NCI-H1105 treated with DMSO at 0.1 percent for 48 hours (cell line): ENCODE measurements at places on chromosomes 4 and X.

- no peak for DNase-seq
Observed at GRCh38 chr4:140686796-140687195, 69.4 kb downstream of the TBC1D9 start.

DNA sequence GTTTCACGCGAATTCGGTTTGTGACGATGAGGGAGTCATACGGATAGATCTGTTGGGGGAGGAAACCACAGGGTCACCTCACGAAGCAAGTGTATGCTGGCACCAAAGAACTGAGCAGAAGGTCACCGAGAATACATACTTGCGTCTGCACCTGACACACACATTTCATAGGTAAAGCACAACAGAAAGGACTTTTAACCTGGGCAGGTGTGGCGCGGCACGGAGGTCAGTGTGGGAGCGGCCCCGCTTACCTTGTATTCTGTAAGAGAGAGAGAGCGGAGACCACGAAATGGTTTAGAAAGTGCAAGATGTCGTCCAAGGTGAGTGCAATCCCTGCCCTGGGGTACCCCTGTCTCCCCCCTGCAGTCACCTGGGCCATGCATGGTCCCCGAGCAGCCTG lies 43.6 kb upstream of the AFAP1 start:
- no peak for DNase-seq

DNA sequence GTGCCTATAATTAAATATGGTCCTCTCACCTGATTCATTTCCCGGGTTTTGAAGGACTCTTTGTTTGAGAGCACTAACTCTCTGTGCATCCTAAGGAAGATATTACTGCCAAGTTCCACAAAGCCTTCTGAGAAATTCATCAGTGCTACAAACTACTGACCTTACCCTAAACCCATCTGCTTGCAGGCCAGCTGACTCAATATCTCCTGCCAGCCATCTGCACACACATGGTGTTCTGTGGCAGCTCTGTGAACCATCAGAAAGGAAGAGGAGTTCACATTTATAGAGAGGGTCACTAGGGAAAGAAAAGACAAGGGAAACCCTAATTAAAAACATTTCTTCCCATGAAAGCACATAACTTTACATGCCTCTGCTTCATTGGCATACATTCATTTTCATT lies 156.7 kb downstream of the ATP10D start:
- peak; percentile 21 for DNase-seq

- DNase-seq: no peak
Observed at GRCh38 chr4:3530051-3530450, 2.2 kb downstream of the LRPAP1 start.

DNA sequence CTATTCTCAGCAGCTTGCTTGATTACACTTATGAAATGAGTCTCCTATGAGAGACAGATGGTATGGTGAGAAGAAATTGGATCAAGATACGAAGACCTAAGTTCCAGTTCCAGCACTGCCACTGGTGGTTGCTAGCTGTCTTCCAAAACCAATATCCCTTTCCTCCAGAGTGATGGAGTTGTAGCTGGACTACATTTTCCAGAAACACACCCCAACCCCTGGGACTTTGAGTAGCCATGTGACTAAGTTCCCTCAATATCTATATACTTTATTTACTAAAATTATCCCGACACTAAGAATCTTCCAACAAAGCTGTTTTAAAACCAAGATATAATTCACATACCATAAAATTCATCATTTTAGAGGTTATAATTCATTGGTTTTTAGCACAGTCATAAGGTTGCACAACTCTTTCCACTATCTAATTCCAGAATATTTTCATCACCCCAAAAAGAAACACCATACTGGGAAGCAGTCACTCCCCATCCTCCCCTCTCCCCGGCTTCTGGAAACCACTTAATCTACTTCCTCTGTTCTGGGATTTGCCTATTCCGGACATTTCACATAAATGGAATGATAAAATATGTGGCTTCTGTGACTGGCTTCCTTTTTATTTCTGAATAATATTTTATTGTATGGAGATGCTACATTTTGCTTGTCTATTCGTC lies 118.0 kb downstream of the MANBA start:
- no peak for DNase-seq

DNA sequence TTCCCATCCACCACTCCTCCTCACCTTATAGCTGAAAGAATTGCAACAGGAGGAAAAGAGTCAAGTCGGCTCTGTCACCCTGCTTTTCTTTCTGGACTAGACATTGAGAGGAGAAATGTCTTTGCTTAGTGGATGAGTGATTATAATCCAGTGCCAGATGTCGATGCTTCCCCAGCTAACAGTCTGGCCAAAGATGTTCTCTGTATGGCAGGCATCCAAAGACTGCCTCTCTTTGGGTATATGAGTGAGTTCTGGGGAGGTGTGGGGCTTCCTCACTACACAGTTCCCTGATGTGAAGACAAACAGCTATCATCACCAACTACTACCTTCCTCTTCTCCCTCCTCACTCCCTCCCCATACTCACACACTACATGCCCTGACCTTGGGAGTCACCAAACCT lies 90.9 kb downstream of the COMMD8 start:
- no peak for DNase-seq

DNA sequence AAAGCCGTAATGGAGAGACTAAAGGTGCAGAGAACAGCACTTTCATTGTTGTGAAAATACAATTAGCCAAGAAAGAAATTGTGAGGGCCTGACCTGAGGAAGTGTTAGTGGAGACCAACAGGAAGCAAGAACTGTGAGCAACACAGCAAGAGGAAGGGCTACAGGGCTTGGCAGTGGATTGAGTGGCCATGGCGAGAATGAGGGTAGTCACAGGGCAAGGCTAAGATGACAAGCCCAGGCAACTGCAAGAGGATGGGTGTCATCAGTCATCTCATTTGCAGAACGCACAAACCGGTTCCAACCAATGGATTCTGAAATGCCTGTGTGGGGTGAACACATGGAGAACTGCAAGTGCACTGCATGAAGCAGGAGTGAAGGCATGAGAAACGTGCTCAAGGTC lies 3.6 kb downstream of the SLC10A6 start:
- no peak for DNase-seq

DNA sequence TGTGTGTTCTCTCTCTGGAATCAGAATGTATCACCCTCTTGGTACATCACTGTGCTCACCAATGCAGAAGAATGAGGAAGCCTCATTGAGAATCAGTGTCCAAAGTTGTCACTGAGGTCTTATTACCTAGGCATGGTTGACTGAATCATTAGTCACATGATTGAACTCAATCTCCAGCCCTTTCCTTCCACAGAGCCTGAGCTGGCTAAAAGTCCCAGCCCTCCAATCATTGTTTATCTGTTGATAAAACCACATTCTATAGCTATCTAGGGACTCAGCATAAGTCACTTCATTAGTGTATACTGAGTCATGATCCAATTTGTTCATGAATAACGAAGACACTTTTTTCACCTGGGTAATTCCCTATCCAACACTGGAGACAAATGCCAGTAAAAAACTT lies 396.8 kb downstream of the TRAM1L1 start:
- DNase-seq: no peak

DNA sequence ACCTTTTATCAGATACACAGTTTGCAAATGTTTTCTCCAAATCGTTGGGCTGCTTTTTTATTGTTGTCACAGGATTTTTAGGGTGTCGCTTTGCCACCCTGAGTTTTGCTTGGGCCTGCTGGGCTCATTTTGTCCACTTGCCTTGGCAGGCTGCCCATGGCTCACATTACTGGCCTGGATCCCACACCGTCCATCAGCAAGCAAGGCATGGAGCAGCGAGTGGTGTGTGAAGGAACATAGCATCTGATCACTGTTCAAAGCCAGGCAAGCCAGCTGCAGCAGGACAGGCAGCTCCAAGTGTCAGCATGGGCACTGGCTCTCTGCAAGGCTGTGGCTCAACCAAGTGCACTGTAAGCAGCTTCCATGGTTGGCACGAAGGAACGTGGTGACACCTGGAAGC lies 261.4 kb upstream of the TECRL start:
- no peak for DNase-seq

GRCh38 chr4:109462297-109462696 lies 28.7 kb downstream of the SEC24B start:
- DNase-seq: no peak

DNA sequence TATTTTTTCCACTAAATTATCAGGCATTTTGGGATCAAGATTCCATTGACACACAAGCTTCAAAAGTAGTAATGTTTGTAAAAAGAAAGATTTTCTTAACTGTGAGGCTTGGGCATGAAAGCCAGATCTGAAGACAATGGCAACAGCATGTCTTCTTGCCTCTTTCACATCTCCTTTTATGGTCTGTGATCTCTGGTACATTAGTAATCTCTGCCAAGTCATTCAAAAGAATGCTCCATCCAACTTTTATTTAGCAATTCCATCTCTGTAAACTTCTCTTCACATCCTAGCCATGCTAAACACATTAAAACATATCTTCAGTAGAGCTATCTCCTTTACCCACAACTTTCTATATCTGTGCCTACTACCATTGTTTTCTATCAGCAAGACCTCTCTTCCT lies 465.4 kb downstream of the FAT4 start:
- DNase-seq: no peak

DNA sequence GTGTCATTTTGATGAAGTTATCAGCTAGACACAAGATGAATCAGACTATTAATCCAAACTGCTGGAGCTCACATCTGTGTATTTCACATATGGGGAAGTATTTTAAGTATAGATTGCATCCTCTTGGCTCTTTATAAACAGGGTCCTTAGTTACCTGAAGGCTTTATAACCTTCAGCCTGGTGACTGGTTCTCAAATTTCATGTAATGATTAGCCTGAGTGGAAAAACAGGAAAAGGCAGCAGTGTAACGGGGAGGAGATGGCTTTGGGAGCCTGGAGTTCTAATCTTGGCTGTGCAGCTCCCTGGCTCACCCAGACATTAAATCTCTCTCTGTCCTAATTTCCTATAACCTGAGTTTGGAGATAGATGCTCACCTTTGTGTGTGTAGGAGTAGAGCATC lies 103.8 kb upstream of the HPF1 start:
- no peak for DNase-seq

GRCh38 chrX:45208121-45208856 lies 7.6 kb upstream of the DIPK2B start:
- no peak for DNase-seq

- no peak for DNase-seq
Observed at GRCh38 chr4:142142366-142143054, 506.1 kb downstream of the IL15 start.

GRCh38 chrX:133741303-133741702 lies 244.1 kb downstream of the GPC3 start:
- no peak for DNase-seq

DNA sequence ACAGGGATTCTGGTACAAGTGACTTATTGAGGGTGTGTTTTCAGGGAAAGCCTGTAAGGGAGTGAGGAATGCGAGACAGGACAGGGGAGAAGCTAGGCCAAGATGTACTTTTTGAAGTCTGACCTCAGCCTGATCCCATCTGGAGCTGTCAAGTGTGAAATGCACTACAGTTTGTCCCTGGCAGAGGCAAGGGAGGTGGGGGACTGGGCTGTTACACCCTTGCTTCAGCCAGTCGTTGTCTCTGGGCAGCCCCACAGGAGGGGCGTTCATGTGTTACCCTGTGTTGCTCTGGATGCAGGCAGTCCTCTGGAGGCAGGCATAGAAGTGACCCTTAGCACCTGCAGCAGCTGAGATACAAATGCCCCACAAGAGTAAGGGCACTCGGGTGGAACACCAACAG lies 25.8 kb downstream of the PPEF1 start:
- DNase-seq: no peak

DNA sequence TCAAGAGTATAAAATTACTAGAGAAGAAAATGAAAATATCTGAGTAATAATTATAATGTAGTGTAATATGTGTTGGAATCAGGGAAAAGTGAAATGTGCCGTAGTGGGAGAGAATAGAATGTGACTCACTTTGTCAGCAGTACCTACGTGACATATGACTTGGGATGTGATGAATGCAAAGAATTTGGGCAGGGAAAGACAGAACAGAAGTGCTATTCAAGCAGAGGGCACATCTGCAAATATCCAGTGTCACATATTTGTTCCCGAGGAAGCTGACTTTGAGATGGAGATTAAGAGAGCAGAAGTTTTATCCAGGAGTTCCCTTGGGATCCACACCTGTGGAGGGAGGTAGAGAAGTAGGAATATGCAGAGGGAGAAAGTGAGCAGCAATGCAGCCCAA lies 69.3 kb upstream of the HS3ST1 start:
- no peak for DNase-seq

GRCh38 chr4:29276150-29276549 lies 1444.0 kb upstream of the PCDH7 start:
- no peak for DNase-seq

- DNase-seq: no peak
Observed at GRCh38 chr4:180950377-180950776, 1292.8 kb upstream of the TENM3 start.

GRCh38 chr4:48766131-48766792 lies 13.8 kb downstream of the FRYL start:
- DNase-seq: no peak

- DNase-seq: no peak
Observed at GRCh38 chrX:10102046-10102704, 54.6 kb upstream of the CLCN4 start.

DNA sequence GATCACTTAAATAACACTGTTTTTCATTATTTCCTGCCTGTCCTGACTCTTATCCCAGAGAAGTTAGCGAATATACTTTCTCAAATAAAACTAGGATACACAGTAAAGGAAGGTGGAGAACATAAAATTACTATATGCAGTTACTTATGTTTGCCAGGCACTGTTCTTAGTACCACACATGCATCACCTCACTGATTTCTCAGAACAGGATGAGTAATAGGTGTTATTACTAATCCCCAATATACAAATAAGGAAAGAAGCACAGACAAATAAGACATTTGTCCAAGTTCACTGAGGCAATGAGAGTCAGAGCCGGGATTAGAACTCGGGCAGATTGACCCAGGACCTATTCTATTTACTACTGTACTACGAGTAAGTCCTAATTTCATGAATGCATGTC lies 91.7 kb downstream of the CORIN start:
- no peak for DNase-seq

- no peak for DNase-seq
Observed at GRCh38 chrX:19739683-19740082, 147.7 kb downstream of the SH3KBP1 start.

DNA sequence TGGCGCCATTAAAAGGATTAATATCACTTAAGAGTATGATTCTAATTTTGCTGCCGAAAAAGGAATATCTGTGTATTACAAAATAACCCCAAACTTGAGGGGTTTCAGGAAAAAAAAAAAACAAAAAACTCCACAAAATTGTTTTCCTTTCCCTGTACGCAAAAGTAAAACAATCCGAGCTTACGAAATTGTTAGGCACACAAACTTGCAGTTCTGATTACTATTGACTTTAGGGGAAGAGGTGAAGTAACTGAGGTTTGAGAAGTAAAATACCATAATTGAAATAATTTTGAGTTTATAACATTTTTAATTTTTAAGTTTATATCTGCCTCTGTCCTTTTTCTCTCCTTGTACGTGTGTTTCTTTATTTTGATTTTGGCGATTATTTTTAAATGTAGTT lies 64.8 kb downstream of the USP9X start:
- DNase-seq: no peak
